ENCODE measurements at places on chromosomes 4 and X.

GRCh38 chr4:52317361-52317879, 266.3 kb downstream of the SPATA18 start:
- DNase-seq = no peak

DNA sequence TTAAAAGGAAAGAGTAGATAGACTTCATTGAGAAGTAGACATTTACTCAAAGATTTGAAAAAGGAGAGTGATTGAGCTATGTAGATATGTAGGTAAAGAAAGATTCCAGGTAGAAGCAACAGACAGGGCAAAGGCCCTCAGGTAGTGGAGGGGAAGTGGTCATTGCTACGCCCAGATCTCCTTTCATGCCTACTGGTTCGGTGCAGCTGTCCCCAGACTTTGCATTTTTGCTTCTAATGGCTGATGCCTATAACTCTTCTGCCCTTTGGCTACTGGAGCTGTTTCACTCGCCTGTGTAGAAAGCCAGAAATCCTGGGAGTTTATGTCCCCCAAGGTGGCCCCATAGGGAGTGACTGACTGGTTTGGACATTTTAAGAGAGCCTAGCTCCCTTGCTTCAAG, 16.9 kb upstream of the ARMCX2 start:
- no peak for DNase-seq

DNA sequence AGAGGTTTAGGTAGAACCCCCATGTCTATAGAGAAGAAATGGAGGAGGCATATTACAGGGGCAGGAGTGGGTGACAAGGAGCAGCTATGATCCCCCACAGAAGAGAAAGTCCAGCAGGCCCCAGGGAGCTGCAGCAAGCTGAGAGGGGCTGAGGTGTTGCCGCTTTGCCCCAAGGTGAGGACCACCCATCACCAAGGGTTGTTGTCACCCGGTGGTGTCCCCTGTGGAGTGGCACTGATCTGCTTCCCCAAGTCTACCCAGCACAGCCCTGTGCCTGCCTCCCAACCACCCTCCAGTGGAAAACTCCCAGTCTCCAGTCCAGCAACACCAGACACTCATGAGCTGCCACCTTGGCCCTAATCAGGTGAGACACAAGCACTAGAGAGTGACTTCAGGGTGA, 149.3 kb upstream of the NOCT start:
- no peak for DNase-seq

GRCh38 chrX:55490974-55491373, 1.3 kb upstream of the USP51 start:
- DNase-seq = no peak

- no peak for DNase-seq
Measured at GRCh38 chr4:150079081-150079581, 886 bp downstream of the DCLK2 start.

DNA sequence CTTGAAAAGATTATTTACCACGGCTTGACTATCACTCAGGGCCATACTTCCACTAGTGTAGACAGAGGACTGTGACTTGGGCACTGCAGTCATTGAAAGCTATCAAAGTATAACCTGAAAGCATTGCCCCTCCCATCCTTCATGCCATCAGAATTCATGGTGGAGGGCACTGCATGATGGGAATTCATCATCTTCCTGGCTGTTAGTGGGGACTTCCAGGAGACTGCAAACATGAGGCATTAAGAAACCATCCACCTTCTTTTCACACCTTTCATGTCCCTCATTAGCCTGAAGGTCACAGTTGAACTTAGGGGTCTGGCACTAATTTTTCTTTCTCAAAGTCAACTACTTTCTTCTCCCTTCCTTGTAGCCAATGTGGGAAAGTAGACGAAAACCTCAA, 25.8 kb downstream of the VSIG4 start:
- DNase-seq = no peak

DNA sequence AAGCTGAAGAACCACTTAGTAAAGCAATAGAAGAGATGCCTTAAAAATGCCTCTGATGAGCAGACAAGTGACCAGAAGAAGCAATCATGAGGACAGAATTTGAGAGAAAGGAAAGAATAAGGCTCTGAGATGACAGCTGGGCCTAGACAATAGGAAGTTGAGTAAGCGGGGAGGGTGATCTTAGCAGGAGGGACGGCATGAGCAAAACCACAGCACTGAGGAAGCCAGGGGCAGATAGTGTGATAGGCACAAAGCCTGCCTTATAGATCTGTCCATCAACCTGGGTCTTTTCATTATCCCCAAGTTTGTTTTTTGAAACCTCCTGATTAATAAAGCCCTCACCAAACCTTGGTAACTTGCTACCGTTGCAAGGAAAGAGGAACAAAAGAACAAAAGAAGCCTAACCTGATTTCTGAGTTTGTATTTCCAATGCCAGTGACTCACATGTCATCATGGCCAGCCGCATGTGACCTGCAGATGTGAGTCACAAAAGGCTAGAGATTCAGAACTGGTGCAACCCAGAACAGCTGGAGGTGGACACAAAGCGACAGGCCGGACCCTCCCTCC, 55.7 kb upstream of the PPARGC1A start:
- no peak for DNase-seq

- DNase-seq = no peak
Measured at GRCh38 chr4:48237996-48238645, 31.5 kb downstream of the TEC start.

DNA sequence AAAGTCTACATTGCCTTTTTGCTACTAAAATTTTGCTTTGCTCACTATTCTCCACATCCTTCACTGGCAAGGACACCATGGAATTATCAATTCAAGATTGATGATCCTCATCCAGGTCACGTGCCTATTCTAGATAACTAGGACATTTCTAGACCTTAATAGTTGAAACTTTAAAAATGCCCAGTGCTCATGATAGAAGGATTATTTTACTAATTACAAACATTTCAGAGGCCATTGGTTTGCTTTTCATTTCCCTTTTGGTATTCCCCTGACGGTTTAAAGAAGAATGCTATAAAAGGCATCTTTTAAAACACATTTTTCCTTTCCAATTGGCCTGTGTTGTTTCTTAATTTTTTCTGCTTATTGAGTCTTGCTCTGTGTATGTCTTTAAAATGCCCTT, 249.4 kb downstream of the NDST4 start:
- no peak for DNase-seq

DNA sequence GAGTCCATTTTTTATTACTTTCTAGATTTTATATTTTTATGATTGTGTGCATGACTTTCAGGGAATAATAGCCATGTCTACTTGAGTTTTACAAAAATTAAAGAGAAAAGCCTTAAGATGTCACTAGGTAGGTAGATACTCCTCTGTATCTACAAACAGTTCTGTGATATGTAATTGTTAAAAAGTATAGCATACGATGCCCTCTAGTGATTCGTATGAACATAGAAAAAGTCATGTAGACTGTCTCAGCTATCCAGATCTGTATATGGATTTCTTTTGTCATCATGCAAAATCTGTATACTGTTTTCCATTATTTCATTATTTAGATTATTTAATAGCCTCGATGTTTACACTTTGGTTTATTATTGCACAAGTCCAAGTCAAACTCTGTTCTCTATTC, 856.6 kb downstream of the CENPC start:
- no peak for DNase-seq

- DNase-seq = no peak
Measured at GRCh38 chrX:115332832-115333231, 43.3 kb downstream of the LUZP4 start.

- no peak for DNase-seq
Measured at GRCh38 chr4:14943749-14944148, 58.5 kb upstream of the CPEB2 start.

- DNase-seq = no peak
Measured at GRCh38 chr4:118904418-118904817, 15.8 kb downstream of the SYNPO2 start.

- DNase-seq = no peak
Measured at GRCh38 chr4:76108467-76109181, 34.1 kb downstream of the ART3 start.

DNA sequence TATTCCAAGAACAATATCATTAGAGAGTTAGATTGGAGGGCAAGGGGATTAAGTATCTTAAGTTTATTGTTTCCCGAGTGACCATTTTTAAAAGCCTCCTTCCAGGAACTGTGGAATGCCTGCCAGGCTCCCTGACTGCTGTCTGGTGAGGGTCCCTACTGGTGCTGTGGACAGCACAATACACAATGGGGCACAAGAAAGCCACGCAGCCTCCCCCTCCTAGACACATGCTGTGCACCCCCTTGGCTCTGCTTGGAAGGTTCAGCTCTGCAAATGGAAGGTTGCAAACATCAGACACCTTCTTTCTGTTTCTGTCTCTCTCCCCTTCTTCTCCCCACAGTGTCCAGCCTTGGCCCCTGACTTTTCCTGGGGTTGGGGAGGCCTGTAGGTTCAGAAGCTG, 153.2 kb downstream of the SHROOM3 start:
- no peak for DNase-seq

- no peak for DNase-seq
Measured at GRCh38 chr4:73413294-73413755, 9.2 kb downstream of the ALB start.

- DNase-seq = no peak
Measured at GRCh38 chr4:30744386-30744785, 24.2 kb downstream of the PCDH7 start.

GRCh38 chr4:38531141-38531727, 132.8 kb upstream of the KLF3 start:
- no peak for DNase-seq

DNA sequence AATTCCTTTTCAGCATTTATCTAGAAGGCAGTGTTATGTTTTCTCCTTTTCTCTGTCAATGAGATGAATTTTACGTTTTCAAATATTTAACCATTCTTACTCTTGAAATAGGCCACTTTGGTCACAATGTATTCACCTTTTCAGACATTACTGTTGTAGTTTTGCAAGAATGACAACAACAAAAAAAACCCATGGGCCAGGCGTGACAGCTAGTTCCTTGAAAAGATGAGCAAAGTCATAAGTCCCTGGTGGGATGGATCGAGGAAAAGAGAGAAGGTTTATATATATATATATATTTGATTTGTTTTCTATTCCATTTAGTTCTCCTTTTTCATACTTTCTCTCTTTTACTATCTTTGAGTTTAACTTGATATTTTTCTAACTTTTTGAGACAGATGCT, 38.1 kb upstream of the ACSL1 start:
- DNase-seq = no peak

DNA sequence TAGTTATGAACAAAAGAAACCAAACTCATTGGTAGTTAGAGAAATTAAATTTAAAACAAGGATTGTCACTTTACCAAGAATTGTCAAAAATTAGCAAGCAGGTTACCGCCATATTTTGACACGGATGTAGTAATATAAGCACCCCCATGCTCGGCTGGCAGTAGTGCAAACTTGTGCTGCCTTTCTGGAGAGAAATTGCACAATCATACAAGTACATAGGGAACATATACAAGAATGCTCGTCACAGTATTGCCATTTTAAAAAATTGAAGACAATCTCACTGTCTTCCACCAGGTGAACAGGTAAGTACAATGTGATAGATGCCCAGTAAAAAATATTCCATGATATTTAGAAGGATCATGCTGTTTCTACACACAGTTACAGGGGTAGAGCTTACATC, 55.6 kb upstream of the SLC39A8 start:
- DNase-seq = no peak

DNA sequence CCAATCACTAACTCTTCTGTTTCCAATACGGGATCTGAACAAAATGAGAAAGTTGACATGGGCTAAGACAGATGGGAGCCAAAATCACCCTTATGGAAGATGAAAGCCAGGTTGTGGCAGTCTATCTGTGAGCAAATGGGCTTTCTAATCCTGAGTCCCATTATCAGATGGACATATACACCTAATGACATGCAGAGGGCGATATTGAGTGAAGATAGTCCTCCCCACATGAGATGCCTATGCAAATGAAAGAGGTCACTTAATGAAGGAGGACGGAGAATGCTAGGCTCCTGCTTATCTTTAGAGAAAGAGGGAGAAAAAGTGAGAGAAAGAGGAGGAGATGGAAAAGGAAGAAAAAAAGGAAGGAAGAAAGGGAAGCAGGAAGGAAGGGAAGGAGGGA, 547.5 kb downstream of the NLGN4X start:
- no peak for DNase-seq

- DNase-seq = no peak
Measured at GRCh38 chrX:13033193-13033592, 11.2 kb downstream of the FAM9C start.

DNA sequence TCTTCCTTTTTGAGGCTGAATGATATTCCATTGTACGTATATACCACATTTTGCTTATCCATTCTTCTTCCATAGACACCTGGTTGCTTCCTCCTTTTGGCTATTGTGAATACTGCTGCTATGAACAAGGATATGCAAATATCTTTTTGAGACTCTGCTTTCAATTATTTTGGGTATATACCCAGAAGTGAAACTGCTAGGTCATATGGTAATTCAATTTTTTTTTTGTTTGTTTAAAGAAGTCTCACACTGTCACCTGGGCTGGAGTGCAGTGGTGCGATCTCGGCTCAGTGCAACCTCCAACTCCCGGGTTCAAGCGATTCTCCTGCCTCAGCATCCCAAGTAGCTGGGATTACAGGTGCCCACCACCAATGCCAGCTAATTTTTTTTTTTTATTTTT, 75.3 kb downstream of the METTL14 start:
- DNase-seq = no peak

- no peak for DNase-seq
Measured at GRCh38 chrX:119636419-119636818, 30.2 kb upstream of the NKRF start.

DNA sequence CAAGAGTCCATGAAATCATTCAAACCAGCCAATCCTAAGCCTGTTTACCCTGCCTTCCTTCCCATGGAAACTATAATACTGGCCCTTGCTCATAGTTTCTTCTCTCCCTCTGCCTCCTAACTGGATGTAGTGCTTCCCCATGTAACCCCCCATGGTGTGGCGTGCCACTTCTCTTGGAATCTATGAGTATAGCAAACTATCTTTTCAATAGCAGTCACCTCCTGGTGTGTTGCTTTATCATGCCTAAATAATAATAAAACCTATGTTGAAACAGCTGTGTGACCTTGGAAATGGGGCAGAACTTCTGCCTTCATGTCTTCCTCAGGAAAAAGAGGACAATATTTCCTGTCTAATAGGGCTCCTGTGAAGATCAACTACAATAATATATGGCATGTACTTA, 234.8 kb upstream of the EDNRA start:
- DNase-seq = no peak

- no peak for DNase-seq
Measured at GRCh38 chr4:186687265-186687664, 36.4 kb downstream of the FAT1 start.

DNA sequence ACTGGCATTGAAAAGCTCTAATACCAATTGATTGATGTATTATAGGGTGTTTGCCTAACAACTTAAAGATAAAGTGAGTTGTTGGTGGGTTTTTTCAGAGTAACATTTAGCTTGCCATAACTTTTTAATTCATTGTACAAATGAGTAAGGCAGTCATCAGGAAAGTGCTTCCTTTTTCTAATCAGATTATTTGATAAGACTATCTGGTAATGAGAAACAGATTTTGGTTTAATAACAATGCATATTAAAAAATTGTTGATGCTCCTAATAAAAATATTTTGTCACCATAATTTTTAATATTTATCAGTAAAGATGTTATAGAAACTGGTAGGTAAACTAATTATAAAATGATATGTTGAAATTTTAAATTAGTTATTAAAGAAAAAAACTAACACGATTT, 51.3 kb downstream of the BLTP1 start:
- DNase-seq = no peak

All from anterior cingulate cortex (tissue), 58 donors.